ENCODE measurements at places on chromosomes 4 and X.

DNA sequence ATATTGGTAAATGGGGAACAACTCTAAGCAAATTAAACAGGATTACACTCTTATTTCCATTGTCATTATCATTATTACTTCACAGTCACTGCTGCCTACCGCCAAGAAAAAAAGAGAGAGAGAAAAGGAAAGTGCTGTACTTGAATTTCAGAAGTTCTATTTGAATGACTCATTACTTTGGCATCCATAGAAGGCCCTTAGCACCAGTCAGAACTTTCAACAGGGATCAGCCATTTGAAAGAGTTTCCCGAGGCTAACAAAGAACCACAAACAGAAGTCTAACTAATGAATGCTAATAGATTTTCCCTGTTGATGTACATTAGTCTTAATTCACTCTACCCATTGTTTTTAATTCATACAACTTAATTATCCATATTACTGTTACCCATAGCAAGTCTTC, 116.3 kb downstream of the SHROOM4 start:
- DNase-seq: no peak

DNA sequence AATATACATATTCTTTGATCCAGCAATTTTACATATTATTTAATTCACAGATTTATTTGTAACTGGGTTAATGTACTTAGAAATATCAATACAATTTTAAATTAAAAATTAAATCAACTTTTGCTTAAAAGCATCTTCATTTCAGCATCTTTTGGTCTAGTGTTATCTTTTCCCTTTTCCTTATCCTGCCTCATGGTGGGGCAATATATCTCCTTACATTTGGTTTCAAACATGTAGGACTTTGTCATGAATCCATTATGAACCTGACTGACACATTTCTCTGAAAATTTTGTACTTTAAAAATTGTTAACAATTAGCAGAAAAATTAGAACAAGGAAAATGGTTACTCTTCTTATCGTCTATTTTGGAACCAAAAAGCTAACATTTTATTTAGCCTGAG, 42.8 kb upstream of the ANK2 start:
- no peak for DNase-seq

- DNase-seq: no peak
These were observed 109.9 kb downstream of the SH3RF1 start for GRCh38 chr4:169160825-169161224.

- DNase-seq: no peak
These were observed 10.6 kb upstream of the MND1 start for GRCh38 chr4:153333874-153334273.

DNA sequence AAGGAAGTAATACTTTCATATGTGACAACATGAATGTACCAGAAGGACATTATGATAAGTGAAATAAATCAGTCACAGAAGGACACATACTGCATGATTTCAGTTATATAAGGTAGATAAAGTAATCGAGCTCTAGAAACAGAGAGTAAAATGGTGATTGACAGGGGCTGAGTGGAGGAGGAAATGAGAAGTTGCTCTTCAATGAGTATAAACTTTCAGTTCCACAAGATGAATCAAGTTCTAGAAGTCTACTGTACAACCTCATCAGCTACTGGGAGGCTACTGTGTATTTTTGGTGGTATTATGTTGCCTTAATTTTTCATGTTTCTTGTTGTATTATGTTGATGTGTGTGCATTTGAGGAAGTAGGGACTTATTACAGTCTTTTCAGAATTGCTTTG, 270.9 kb upstream of the GRIA3 start:
- no peak for DNase-seq

- DNase-seq: no peak
These were observed 61.9 kb downstream of the LARP1B start for GRCh38 chr4:128123036-128123435.

DNA sequence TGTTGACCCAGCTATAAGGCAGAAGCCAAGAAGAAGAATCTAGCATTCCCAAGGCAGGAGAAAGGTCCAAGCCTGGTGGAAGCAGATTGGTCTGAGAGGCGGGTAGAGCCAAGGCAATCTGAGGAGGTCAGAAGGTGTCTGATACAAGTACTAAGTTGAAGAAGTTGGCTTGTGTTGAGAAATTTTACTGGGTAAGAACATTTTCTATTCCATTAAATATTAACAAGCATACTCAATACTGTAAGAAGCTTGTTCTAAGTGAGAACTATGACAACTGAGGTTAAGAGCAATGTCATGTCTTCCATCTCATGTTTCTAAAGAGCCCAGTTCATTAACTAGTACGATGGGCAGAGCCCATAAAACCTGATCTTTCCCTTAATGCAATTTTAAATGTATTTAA, 75.0 kb downstream of the FAM13A start:
- no peak for DNase-seq

- no peak for DNase-seq
These were observed 18.8 kb upstream of the TMSB4X start for GRCh38 chrX:12955882-12956703.

Data from stimulated activated CD8-positive, alpha-beta memory T cell treated with anti-CD3 and anti-CD28 coated beads, Interleukin-12 subunit alpha, Interleukin-12 subunit beta, amount 100 ng/mL, for 1 hour (primary cell).